ENCODE measurements at places on chromosomes 5 and 9. TPM values are rescaled to one million over a fixed set of nuclear protein-coding genes. Genes with fewer than 3 reads are reported as not detected.

DNA sequence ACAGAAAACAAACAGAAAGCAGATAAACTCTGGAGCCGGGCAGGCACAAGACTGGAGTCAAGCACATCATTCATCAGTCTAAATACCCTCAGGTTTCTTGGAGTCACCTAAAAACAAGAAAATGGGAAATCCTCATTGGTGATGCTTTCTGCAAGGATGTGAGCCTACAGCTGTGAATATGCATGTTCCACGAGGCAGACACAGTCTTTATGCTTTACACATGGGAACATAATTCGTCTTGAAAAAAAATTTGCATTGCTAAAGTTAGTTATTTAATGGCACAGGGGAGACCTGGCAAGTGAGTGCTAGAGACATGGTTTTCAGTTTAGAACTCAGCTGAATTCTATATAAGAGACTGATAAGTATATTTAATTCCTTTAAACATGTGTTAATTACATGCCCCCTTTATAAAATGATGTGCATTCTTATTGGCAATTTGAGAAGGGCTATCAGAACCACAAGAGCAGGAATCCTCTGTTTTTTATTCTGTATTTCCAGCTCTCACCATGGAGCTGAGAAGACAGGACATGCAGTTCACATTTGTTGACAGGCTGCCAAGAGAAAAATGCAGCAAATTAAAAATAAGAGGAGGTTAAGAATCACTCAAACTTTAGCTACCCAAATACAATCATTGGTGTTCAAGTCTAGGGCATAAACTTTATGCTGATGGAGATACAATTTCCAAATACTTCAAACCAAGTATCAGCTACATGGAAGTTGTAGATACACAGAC is 438.0 kb upstream of the MPDZ start:
- DNase-seq, result no peak

- no peak for DNase-seq
Observed at GRCh38 chr5:176362233-176362490, 598 bp upstream of the KIAA1191 start.

GRCh38 chr5:123037104-123037418 is 536 bp upstream of the PPIC start:
- DNase-seq, result no peak

Gene ZNF474
- polyA plus RNA-seq, result 2.4 TPM

GRCh38 chr5:27814983-27815382 is 776.6 kb upstream of the CDH9 start:
- DNase-seq, result no peak

Gene EFNA5
- 26.5 TPM for polyA plus RNA-seq

All from right lung (tissue), 10 donors.